ENCODE measurements at places on chromosomes 4 and X.

GRCh38 chrX:67564475-67564874 is 20.7 kb downstream of the AR start:
- no peak for DNase-seq

GRCh38 chr4:13558881-13559280 is 14.6 kb upstream of the NKX3-2 start:
- no peak for DNase-seq

GRCh38 chrX:41982953-41983352 is 59.6 kb upstream of the CASK start:
- DNase-seq: no peak

DNA sequence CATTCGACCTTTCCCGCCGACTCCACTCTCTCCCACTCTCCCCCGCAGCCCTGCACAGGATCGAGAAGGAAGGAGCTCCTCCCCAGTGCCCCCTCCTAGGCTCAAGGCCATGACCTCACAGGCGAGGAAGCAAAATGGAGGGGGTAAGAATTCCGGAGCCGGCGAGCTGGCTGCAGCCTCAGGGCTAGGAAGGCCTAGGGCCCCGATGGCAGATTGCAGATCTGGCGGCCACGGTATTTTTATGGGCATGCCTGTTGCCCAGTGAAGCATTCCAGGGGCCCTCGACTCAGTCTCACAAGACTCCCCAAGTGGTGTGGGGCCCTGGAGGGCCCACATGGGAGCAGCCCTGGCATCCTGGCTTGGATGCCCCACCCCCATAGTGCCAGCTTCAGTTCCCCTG is 942 bp upstream of the L1CAM start:
- no peak for DNase-seq

DNA sequence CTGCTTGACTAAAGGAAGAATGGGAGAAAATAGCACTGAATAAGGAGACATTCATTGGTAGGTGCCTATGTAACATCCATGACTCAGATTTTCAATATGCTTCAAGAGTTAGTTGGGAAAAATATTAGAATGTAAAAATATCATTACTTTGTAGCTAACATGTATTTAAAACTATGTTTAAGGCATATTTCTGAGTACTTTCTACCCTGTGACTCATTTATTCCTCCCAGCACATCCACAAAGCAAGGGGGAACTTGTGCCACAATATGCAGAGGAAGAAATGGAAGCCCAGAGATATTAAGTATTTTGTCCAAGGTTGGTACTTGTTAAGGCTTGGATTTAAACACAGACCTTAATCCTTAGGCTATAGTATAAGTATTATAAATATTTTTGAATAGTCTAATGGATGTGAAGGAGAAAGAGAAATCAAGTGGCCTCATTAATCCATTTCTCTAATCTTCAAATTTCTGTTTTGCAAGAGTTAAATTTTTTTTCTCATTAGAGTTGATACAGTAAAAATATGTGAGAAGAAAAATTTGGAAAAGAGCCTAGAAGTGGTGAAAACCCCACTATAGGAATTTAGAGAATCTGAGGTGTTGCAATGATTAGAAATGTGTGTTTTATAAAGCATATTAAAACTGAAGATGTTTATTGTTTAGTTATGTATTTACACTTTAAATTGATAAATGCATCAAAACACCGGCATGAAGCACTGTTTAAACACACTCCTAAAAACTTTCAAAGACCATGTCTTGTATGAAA is 149.3 kb upstream of the GYPA start:
- no peak for DNase-seq

DNA sequence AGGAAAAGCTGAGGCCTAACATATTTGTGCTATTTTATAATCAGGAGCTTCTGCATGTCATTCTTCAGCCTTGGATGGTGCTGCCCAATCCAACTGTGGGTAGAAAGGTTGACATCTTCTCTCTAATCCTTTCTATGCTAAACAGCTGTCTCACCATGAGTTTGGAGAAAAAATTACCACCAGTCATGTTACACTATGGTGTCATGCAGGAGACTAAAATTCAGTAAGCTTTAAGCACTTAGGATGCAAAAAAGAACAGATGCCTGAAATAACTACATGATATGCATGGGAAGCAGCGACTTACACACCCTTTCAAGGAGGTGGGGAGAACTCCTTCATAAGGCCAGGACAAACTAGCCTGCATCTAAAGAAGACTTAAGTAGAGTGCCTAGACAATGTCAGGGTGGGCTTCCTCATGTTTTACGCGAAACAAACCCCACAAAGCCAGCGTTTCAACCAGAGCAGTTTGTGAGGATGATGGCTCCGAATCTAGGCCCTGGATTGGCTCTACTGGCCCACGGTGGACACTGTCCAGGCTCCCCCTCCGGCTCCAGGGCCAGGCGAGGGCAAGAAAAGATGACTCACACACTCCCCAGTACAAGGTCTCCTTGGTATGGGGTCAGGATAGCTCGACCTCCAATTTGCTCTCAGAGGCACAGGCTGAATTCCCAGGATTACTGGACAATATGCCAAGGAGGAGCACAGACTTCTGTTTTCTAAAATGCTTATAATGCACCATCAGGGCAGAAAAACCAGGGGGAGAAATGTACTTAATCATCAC is 45.1 kb downstream of the STX18 start:
- no peak for DNase-seq

GRCh38 chrX:39052751-39053150 is 251.5 kb downstream of the MID1IP1 start:
- DNase-seq: no peak

GRCh38 chr4:909821-910220 is 22.3 kb downstream of the GAK start:
- no peak for DNase-seq

- DNase-seq: no peak
These were observed 43.8 kb downstream of the PALLD start for GRCh38 chr4:168540503-168541265.
